ENCODE measurements at places on chromosomes 2 and 18.

GRCh38 chr18:6242004-6242403 lies 172.7 kb downstream of the L3MBTL4 start:
- DNase-seq, result no peak

GRCh38 chr2:206396211-206396610 lies 47.1 kb upstream of the ADAM23 start:
- DNase-seq, result no peak

DNA sequence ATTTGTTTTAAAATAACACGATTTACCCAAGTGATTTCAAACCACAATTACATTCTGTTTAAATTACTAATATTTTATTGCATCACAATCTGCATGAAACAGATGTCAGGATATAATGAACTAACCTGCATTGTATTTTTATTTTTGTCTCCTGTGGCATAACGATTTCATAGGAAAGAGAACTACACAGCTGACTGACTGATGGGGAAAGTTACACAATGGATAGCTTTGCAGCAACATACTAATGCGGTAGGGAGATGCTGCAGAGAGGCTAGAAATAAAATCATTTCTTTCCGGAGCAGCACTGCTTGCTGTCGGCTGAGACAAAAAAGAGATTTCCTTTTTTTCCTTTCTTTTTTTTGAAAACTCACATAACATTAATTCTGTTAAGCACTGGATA lies 36.9 kb downstream of the SCN1A start:
- DNase-seq, result no peak

- no peak for DNase-seq
Observed at GRCh38 chr2:20650393-20650876, 463 bp downstream of the HS1BP3 start.

DNA sequence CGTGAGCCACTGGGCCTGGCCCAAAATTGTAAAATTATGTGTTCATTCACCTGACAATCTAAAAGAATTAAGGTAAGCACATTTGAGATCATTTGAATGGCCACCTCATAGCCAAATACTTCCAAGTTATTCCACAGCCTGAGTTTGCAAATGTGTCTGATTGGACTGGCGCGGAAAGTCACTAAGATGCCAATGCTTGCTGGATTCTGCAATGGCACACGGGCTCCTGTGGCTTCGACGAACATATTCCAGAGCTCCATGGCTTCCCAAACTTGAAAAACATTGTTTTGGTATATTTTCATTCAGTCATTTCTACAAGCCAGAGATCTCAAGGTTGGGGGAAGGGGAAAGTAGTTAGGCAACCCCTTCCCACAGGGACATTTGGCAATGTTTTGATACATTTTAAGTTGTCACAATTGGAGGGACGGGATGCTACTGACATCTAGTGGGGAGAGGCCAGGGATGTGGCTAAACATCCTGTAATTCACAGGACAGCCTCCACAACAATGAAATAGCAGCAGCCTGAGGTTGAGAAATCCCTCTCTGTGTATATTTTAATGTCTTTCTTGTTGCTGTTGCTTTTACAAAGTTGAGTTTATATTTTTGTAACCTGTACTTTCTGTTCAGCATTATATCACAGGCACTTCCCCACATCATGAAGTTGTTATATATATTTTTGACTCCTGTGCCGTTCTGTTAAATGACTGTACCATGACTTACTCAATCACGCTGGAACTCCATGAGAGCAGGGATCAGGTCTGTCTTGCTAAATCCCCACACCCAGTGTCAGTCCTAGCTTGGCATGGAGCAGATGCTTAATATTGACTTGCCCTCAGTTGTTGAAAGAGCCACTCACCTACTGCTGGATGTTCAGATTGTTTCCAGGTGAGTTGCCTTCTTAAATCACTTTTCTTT lies 56.9 kb downstream of the COL4A4 start:
- no peak for DNase-seq

DNA sequence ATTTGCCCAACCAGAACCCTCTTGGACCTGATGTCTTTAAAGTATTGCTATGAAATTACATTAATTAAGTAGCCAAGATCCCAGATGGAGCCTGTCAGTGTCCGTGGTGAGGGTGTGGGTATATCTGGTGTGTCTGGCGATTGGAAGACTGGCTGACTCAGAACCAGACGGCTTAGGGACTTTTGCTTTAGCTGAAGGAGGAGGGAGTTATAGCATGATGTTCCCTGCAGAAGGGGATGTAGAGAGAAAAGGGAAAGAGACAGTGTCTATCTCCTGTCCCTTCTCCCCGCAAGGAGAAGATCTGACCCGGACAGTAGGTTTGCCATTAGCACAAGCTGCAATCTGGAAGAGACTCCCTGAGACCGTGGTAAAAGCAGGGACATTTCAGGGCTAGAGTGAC lies 60.6 kb downstream of the POU3F3 start:
- DNase-seq, result no peak

DNA sequence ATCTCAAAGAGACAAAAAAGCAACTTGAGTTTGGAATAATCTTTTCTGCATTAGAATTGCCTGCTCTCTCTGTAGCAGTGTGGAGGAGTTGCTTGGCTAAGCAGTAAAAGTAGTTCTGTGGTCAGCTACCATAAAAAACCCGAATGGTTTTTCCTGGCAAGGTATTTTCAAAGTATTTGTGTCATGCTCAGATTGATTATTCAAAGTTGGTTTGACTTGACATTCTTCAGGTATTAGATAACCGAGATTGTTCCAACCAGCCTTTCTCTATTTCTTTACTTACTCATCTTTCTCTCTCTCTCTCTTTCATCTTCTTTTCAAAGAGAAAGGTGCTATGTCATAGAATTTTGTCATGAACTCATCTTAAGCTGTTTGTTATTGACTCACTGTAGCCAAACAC lies 404.9 kb downstream of the CPS1 start:
- no peak for DNase-seq

DNA sequence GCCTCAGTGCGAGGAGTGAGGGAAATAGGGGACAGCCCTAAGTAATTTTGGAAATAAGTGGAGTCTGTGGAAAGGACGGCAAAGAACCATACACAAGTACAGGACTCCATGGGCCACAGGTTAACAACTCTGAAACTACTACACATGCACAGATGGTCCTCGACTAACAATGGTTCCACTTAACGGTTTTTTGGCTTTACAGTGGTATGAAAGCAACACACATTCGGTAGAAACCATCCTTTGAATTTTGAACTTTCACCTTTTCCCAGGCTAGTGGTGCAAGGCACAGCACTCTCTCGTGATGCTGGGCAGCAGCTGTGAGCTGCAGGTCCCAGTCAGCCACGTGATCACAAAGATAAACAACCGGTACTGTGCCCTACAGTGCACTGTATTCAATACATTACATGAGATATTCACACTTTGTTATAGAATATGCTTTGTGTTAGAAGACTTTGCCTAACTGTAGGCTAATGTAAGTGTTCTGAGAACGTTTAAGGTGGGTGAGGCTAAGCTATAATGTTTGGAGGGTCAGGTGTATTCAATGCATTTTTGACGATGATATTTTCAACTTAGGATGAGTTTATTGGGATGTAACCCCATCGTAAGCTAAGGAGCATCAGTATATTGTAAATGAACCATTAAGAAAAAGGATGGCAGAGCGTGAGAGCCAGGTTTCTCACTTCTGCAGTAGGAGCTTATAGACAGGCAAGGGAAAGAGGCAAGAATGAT lies 44.6 kb downstream of the TBC1D8 start:
- no peak for DNase-seq

- DNase-seq, result no peak
Observed at GRCh38 chr2:27860111-27860510, 30.1 kb downstream of the RBKS start.

GRCh38 chr2:437756-438393 lies 150.0 kb upstream of the ALKAL2 start:
- peak; percentile 24 for DNase-seq

DNA sequence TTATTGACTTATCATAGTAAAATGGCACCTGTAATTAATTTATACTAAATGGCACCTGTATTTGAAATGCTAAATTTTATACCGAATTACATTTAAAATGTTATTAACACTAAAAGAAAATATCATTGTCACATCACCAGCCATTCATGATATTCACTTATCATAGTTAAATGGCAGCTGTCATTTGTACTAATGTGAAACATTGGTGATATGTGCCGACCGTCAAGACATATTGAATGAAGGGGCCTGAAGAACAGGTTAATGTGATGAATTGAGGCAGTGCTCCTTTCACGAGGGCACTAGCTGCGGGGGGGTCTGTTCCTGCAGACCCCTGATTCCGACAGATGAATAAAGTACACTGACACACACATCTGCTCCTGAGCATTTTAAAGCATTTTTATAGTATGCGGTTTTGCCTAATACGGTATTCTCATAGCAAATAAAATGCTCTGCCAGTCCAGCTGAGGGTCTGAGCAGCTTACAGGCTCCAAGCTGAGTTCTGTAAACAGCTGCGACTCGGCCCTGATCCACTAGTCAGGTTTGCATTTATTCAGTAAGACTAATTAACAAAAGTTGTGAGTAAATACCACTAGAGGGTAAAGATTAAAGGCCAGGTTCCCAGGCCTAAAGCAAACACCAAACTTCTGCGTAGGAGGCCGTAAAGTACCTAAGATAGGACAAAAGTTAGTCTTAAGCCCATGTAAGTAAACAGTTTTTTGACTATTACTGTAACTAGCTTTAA lies 593.4 kb upstream of the NETO1 start:
- DNase-seq, result no peak

DNA sequence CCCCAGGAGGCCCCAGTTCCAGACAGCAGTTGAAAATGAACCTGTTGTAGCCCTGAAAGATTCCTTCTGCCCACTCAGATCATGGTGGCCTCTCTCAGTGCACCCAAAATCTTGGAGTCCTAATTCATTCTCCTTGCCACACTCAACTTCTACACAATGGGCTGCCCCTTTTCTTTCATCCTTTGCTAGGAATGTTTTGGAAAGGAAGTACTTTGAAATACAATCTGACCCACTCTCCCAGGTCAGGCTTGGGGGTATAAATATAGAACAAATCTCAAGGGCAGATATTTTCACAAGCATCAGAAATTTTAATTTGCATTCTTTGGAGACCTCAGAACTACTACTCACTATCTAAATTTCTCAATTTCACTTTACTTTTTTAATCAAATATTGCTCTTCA lies 103.2 kb upstream of the SH3BP4 start:
- no peak for DNase-seq

DNA sequence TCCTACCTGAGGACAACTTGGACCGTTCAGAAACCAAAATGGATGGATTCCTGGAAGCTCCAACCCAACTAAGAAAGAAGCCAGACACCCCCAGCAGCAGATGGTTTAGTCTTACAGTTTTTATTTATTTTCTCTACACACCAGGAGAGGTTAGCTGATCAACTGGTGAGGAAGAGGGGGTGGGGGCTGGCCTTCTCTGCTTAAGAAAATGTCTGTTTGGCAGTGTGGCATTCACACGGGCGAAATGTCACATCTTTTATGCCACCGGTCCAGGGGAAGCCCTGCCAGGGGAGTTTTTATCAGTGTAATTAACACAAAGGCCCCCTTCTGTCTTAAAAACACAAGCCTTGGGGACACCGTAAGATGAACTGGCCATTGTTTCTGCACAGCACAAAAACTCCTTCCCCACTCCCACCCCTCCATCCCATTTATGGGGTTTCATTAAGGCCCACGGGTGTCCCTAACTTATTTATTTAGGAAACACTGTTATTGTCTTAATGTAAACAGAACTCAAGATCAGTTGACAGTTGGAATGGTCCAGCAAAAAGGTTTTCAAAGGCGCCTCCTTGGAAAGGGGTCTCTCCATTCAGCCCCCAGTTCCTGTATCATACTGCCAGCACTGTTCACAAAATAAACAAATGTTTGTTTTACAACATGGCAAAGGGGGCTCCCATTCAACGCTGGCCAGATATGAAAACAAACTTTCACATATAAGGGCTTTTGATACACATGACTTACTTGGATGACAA lies 217.0 kb downstream of the C1D start:
- no peak for DNase-seq

DNA sequence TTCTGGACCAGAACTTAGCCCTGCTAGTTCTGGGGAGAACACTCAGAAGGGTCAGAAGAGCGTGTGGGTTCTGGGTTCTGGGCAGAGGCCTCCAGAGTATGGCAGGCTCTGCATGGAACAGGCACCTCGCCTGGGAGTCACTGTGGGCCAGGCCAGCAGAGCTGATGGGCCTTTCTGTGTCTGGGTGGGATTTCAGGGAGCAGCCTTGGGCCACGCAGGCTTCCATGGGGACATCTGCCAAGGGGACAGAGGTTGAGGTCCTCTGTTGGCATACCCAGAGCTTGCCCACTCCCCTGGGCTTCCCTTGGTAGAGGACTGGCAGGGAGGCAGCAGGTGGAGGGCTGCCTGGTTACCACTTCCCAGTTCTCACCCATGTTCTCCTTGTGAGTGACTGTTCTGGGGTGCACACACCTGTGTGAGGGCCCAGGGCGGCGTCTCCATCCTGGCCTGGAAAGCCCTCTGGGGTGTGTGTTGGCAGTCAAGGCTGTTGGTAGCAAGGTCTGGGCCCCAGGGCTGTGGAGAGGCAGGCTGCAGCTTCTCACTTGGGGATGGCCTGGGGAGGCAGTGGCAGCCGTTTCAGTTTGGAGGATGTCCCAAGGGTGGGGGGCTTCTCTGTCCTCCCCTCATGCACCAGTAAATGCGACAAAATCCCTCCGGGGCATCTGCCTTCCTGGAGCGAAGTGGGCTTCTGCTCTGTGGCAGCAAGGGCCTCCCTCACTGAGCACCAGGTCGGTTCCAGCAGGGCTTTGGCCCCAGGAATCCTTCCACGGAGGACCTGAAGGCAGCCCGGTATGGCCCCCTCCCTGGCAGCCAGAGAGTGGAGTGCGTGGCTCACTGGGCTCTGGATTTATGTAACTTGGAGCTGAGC lies 74.6 kb upstream of the HDAC4 start:
- DNase-seq, result no peak

DNA sequence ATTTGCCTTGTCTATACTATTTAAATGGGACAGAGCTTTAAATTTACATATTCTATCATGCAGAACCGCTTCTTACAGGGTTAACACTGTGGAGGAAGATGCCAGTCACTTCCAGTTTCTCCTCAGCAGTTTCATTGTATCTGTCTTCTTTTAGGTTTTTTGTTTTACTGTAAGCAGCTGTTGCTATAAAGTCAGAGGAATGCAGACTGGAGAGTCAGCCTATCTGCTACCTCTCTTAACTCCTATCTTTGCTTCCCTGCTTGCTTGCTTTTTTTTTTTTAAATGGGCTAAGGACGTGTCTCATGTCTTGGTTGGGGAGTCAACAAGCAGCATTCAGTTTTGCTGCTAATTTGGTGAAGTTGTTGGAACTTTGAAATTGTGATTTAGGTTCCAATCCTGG lies 8.9 kb downstream of the EPC2 start:
- no peak for DNase-seq

GRCh38 chr2:147689220-147689909 lies 155.5 kb upstream of the ACVR2A start:
- DNase-seq, result no peak

GRCh38 chr2:15299904-15300520 lies 261.1 kb downstream of the NBAS start:
- no peak for DNase-seq

- DNase-seq, result no peak
Observed at GRCh38 chr2:134647607-134648256, 71.1 kb downstream of the TMEM163 start.

- DNase-seq, result no peak
Observed at GRCh38 chr18:52716973-52717372, 377.0 kb downstream of the DCC start.

- no peak for DNase-seq
Observed at GRCh38 chr2:33321236-33321771, 155.1 kb upstream of the RASGRP3 start.

Measured in stimulated activated CD4-positive, alpha-beta T cell treated with anti-CD3 and anti-CD28 coated beads, Interleukin-1b, Interleukin-23, amount 100 ng/mL, for 1 hour (primary cell).